ENCODE measurements at places on chromosomes 2 and 18. TPM values are rescaled to one million over a fixed set of nuclear protein-coding genes. Genes with fewer than 3 reads are reported as not detected.

- DNase-seq = no peak
Observed at GRCh38 chr2:234031207-234031606, 19.3 kb upstream of the SPP2 start.

GRCh38 chr2:220076734-220077133, 449.3 kb downstream of the SLC4A3 start:
- DNase-seq = no peak

DNA sequence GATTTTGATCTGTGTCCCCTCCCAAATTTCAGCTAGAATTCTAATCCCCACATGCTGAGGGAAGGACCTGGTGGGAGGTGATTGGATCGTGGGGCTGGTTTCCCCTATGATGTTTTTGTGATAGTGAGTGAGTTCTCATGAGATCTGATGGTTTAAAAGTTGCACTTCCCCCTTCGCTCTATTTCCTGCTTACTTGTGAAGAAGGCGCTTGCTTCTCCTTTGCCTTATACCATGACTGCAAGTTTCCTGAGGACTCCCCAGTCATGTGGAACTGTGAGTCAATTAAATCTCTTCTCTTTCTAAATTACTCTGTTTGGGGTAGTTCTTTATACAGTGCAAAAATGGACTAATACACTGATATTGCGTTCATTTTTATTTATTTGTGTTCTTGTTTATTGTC, 636.8 kb upstream of the LINC00305 start:
- DNase-seq = no peak

DNAJC5G gene
- total RNA-seq = not detected

RAPGEF4 gene
- total RNA-seq = 21.8 TPM

MREG gene
- 16.8 TPM for total RNA-seq

RGPD3 gene
- total RNA-seq = 0.12 TPM

All from upper lobe of right lung (tissue), 1 donor.